ENCODE measurements at places on chromosomes 2 and 18.

DNA sequence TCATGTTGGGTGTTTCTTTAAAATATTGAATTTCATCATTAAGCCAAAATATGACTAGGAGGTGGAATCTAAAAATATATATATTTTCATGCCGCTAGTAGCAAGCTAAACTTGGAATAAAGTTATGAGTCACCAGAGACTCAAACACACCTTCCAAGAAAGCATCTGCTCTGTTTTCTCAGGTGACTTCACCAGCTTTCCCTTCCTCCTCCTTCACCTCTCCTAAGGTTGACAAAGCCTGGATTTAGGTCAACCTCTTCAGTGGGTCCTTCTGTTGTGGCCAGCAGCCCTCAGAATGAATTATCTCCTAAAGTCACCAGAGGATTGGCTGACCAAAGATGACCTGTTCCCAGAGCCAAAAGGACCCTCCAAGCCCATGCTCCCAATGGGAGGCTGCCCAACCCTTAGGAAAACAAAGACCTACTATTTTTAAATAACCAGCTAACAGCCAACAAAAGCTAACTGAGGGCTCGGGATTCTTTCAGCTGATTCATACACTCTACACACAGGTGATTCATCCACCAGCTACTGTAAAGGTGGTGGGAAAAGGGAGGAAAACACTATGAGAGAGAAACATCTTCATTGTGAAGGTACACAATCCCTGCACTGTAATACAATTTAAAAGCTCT lies 113.9 kb downstream of the MYO5B start:
- DNase-seq, result no peak

GRCh38 chr2:7073901-7074300 lies 156.7 kb downstream of the RNF144A start:
- DNase-seq, result no peak

DNA sequence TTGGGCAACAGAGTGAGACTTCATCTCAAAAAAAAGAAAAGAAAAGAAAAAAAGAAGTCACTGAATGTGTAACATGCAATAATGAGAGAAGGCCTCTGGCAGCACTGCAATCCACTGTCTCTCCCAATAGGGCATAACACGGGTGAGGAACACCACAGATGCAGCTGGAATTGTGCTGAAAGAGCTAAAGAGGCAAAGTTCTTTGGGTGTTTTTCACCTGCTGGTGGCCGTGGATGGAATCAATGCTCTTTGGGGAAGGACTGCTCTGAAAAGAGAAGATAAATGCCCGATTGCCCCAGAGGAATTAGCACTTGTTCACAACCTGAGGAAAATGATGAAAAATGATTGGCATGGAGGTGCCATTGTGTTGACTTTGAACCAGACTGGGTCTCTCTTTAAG lies 31.0 kb upstream of the CYBRD1 start:
- DNase-seq, result no peak

DNA sequence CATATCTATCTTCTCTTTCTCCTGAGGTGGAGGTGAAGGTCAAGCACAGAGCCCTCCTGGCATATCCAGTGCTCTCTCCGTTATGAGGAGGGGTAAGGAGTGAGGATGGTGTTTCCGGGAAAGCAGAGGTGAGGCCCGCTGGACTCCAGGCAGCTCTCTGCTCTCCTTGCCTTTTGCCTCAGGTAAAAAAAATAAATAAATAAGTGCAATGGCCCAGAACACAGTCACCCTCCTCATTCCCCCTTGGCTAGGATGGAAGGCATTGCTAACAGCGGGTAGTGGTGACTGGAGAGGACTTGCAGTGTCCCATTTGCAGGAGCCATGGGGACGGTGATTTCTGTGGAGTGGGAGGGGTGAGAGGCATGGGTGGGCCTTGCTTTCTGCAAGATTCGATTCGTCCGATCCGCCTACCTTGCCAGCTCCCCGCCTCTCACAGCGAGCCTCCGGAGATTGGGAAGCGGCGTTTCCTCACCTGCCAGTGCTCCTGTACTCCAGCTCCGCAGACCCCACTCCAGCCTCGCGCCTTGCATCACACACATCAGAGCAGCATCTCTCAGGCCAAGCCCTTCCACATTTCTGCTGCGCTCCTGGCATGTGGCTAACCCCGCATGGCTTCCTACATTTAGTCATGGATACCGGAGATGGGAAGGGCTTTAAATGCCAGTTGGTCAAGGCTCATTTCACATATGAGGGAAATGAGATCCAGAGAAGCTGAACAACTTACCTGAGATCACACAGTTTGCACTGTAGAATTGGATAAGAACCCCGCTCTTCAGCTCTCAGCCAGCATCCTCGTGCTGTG lies 155.2 kb downstream of the VAPA start:
- DNase-seq, result no peak

- DNase-seq, result no peak
Observed at GRCh38 chr2:65739927-65740326, 307.5 kb upstream of the SPRED2 start.

DNA sequence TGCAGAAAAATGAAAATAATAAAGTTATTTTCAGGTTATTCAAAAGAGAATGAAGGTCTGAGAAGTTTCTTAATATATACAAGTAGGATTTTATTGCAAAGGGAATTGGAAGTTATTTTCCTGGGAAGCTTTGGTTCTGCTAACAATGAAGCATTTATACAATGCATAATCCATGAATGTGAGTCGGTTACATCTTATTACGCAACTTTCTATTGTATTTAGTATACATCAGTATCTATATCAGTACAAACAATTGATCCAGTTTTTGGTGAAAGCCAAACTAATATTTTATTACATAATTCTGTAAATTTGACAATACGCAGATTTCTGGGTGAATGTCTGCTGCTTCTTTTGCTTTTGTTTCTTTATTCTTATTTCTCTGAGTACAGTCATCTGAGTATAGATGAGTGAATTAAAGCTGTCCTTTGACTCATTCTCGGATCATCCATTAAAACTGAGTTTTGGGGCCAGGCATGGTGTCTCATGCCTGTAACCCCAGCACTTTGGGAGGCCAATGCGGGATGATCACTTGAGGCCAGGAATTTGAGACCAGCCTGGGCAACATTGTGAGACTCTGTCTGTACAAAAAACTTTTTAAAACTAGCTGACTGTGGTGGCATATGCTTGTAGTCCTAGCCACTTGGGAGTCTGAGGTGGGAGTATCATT lies 108.5 kb downstream of the SOCS6 start:
- DNase-seq, result no peak

- peak; percentile 19 for DNase-seq
Observed at GRCh38 chr2:45821558-45822271, 170.2 kb downstream of the PRKCE start.

DNA sequence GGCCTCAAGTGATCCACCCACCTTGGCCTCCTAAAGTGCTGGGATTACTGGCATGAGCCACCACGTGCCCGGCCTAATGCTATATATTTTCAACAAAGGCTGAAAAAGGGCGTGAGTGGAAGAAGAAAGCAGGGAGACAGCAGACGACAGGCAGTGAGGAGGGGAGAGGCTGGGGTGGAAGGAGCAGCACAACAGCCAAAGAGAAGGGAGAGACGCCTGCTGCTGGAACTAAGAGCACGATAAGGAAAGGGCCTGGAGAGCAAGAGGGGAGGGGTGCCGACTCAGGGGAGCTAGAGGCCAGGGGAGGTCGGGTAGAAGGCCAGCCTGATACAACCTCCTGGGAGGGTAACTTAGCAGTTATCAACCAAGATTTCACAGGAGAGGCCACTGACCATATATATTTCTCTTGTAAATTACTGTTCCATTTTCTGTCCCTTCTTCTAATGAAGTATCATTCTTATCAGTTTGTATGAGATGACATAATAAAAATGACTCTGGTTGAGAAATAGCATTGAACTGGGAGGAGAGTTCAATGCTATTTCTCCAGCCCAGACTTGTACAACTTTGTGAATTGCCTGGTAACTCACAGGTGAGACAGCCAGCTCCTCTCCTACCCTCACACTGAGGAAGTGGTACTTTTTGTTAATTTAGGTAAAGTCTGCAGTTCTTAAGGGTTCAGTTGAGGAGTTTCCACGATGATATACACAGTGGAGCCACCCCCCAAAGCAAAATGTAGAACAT lies 5.8 kb upstream of the RNU4ATAC start:
- DNase-seq, result no peak

DNA sequence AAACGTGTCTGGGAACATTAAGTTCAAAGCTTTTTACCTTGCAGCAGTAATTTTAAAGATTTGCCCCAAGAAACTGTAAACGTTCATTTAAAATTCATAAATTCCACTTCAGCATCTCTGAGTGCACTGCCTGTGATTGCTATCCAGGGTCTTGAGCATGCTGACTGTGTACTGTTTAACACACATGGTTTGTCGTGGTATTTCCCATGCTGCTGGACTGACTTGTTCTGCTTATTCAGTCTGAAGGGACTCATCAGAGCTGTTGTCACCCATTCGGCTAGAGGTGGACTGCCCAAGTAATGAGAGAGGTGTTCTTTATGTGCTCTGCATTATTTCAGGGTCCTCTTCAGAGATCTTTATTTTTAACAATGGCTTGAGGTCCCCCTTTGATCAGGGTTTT lies 53.1 kb downstream of the RHBDD1 start:
- no peak for DNase-seq

GRCh38 chr2:121427187-121427689 lies 103.4 kb upstream of the RNU4ATAC start:
- no peak for DNase-seq

DNA sequence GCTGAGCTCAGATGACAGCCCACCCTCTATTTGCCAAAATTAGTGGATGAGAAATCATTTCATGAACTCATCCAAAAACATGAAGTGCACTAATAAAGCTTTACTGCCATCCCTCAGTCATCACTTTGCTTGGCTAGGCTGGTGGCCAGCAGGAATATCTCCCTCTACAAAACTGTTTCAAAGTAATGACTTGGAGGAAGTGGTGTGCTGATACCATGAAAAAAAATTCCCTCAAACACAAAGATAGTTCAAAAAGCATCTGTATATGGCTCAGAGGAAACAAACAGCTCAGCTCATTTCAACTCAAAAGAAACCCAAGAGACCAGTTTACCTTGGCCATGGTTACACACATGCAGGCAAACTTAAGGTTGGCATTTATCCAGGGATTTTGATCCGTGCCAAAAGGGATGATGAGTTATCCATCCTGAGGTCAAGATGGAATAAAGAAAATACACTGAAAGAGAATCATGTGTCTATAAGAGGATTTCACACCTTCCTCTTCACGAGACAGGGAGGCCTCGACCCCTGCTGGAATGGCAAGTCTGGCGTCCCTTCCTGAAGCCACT lies 18.4 kb upstream of the WIPF1 start:
- no peak for DNase-seq

DNA sequence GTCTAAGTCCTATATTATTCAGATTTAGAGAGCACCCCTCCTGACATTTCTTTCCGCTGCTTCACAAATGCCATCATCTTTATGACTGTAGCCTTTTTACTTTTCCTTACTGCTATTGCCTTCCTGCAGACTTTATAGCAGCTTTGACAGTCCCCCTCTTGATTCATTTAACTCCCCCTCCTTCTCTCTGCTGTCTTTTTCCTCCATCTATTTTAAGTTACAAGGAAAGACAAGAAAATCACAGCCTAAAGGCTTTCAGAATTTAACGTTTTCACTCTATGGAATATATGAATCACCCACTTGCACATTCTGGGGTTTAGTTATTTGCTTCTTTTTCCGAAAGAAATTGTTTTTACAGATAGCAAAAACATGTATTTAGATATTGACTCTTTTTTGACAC lies 183.4 kb upstream of the SETBP1 start:
- no peak for DNase-seq

- DNase-seq, result no peak
Observed at GRCh38 chr2:203818656-203819055, 48.9 kb upstream of the CTLA4 start.

GRCh38 chr2:86370579-86370978 lies 33.2 kb upstream of the REEP1 start:
- no peak for DNase-seq

- DNase-seq, result no peak
Observed at GRCh38 chr2:38323623-38324022, 53.5 kb downstream of the ATL2 start.

DNA sequence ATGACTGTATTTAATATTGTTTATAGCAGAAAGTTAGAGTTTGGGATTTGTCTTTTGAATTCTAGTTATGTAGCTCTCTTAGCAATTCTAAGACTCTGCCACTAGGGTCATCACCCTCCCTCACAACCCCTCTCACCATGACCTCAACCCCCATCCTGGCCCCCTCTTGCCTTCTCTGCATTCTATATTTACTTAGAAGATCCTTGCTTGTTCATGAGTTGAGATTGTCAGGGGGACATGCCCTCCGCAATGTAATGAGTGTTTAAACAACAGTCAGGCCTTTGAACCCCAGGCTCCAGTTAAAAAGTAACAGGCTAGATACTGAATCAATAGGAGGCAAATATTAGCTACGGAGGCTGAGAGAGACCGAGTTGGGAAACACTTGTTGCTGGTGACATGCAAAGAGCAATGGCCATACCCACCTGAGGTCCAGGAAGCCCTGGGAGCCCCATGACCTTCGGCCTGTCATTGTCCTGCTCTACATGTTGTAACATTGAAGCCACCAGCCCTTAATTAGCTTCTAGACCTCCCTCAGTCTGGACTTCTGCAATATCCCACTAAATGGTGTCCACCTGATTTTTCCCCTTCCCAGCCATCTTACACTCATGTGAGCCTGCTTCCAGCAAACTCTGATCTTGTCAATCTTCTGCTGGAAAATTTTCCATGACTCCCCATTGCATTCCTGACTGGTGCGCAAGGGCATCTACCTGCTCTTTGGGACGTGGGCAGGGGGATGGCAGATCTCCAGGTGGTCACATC lies 221.1 kb downstream of the ALPK2 start:
- DNase-seq, result no peak

DNA sequence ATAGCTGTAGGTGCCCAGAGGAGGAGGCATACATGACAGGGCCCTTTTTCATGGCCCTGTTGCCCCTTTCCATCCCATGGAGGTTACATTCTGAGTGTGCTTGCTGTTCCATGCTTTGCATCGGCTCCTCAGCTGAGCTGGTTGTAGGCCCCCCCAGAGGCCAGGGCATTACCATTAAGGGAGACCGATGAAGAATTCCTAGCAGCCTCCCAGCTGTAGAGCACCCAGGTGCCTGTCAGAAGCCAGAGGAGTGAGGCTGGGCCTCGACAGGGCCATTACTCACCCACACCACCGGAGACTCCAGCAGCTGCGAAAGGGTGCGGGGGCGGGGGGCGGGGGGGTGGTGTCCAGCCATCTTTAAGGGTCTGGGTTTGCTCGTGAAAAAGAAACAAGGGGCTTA lies 72.2 kb downstream of the GALNT14 start:
- DNase-seq, result no peak

DNA sequence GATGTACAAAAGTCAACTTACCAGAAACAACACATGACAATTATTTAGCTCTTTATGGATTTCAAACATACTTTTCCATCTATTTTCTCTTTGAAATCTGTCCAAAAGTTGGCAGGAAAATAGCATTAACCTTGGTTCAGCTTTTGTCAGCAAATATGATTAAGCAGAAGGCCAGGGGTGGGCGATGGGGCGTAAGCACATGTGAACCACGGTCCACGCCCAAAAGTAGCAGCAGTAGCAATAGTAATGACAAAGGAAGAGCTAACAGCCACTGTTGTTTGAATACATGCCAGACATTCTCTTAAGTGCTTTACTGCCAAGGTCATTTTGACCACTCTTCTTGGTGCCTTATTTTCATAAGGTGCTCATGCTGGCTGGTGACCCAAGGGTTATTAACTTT lies 73.5 kb downstream of the ANTXR1 start:
- DNase-seq, result no peak

Measured in NCI-H774 (cell line).